Suprapubic skin (tissue), 4 donors: ENCODE measurements at places on chromosomes 13 and 19.

DNA sequence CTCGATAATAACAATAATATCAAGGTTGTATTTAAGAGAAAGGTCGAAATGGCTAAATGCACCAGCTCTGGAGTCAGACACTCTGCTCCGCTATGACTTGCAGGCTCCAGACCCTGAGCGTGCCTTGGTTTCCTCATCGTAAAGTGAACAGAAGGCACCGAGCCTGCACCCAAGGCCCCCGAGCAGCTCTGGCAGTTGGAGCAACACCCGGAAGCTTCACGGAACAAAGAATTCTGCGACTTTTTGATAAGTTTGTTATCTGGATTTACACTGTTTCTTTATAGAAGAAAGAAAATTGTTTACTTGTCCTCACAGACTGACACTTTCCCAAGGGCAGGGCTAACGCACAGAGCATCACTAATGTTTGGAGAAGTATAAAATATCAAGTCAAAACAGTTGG lies 4.4 kb downstream of the GRTP1 start:
- H3K4me3 ChIP-seq: no peak overlapping the region
- H3K27ac ChIP-seq: no peak overlapping the region

GRCh38 chr19:39310558-39311311 lies 9.9 kb downstream of the LRFN1 start:
- H3K27me3 ChIP-seq: peaks cover 22% of the 10 kb centered on the region
- DNase-seq: no peak

DNA sequence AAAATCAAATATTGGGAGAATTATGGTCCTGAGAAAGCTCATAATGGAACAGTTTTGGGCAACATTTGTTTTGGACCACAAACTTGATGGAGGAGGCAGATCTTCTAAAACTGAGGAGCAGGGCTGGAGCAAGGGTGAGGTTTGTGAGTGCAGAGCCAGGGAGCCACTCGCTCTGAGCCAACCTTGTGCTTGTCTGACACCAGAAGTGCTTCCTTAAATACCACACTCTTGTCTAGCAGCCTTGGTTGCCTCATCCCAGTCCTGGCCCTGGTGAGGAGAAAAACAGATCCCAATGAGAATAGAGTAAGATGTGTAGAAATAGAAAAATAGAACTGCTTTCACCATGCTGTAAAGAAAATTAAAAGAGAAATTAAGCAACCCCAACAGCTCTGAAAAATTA lies 6.7 kb downstream of the ZNF317 start:
- peaks cover 1% of the 10 kb centered on the region for H3K4me1 ChIP-seq
- H3K27me3 ChIP-seq: no peaks in the 10 kb centered on the region
- H3K36me3 ChIP-seq: peaks cover 8% of the 10 kb centered on the region
- H3K4me3 ChIP-seq: no peak overlapping the region

DNA sequence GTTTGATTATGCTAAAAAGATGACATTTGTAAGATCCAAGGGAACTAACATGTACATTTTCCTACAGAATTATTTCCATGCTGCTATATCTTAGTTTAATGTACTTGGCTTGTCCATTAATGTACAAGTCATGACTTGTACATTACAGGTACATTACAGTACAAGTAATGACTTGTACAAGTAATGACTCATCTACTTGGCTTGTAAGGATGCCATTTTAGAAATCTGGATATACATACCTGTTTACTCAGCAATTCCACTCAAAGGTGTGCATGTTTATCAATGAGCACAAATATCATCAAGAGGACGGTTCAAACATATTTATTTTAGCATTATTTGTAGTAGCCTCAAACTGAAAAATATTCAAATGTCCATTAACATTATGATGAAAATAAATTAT lies 87.0 kb upstream of the TRPC4 start:
- H3K27me3 ChIP-seq: no peaks in the 10 kb centered on the region
- H3K4me1 ChIP-seq: no peaks in the 10 kb centered on the region
- DNase-seq: no peak

- no peak overlapping the region for H3K27ac ChIP-seq
- H3K27me3 ChIP-seq: no peaks in the 10 kb centered on the region
- no peaks in the 10 kb centered on the region for H3K36me3 ChIP-seq
- H3K4me3 ChIP-seq: no peak overlapping the region
- DNase-seq: no peak
These were observed 36.8 kb upstream of the ATP11A start for GRCh38 chr13:112653071-112653470.

GRCh38 chr13:35595181-35595580 lies 118.7 kb upstream of the MAB21L1 start:
- H3K4me1 ChIP-seq: no peaks in the 10 kb centered on the region
- H3K27ac ChIP-seq: no peak overlapping the region
- H3K27me3 ChIP-seq: no peaks in the 10 kb centered on the region

- H3K27me3 ChIP-seq: no peaks in the 10 kb centered on the region
- H3K4me1 ChIP-seq: peaks cover 45% of the 10 kb centered on the region
- no peaks in the 10 kb centered on the region for H3K36me3 ChIP-seq
- no peak for DNase-seq
These were observed 39.1 kb downstream of the USP12 start for GRCh38 chr13:27132538-27132937.

- H3K27ac ChIP-seq: no peak overlapping the region
- H3K4me1 ChIP-seq: peaks cover 12% of the 10 kb centered on the region
- peaks cover 95% of the 10 kb centered on the region for H3K27me3 ChIP-seq
- no peaks in the 10 kb centered on the region for H3K36me3 ChIP-seq
- no peak for DNase-seq
- H3K4me3 ChIP-seq: no peak overlapping the region
These were observed 14.2 kb downstream of the ZIC2 start for GRCh38 chr13:99995589-99996380.

- peaks cover 25% of the 10 kb centered on the region for H3K27me3 ChIP-seq
- H3K4me1 ChIP-seq: peaks cover 21% of the 10 kb centered on the region
- H3K36me3 ChIP-seq: no peaks in the 10 kb centered on the region
- H3K4me3 ChIP-seq: peak overlapping the region; percentile 48
These were observed 164.4 kb downstream of the USP12 start for GRCh38 chr13:27007166-27007565.

DNA sequence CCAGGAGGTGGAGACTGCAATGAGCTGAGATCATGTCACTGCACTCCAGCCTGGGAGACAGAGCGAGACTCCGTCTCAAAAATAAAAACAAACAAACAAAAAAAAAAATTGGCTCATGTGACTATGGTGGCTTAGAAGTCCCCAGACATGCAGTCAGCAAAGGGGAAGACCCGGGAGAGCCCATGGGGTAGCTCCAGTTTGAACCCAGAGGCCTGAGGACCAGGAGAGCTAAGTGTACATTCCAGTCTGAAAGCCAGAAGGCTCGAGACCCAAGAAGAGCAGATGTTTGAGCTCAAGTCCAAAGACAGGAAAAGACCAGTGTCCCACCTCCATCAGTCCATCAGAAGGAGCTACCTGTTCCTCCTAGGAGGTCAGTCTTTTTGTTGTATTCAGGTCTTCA lies 175.2 kb downstream of the TSHZ3 start:
- peaks cover 4% of the 10 kb centered on the region for H3K27me3 ChIP-seq
- DNase-seq: no peak
- H3K36me3 ChIP-seq: no peaks in the 10 kb centered on the region

GRCh38 chr13:114108141-114108761 lies 24.2 kb downstream of the RASA3 start:
- no peak overlapping the region for H3K27ac ChIP-seq
- DNase-seq: peak; percentile 57
- H3K4me3 ChIP-seq: no peak overlapping the region

DNA sequence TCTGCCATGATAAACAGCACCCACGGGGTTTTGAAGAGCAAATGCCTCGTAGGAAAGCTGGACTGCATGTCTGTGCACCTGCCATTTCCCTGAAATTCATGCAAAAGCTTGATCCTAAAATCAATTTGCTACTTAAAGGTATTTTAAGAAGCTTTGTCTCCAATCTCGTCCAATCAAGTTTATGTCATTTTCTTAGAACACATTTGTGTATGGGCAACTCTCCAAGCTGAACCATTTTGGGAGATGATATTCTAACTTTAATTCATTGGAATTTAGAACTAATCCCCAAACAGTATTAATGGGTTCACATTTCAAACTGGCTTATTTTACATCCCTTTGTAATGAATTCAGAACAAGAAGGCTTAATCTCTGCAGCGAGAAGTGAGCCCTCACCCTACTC lies 822 bp downstream of the ADPRHL1 start:
- H3K27me3 ChIP-seq: no peaks in the 10 kb centered on the region
- no peak overlapping the region for H3K27ac ChIP-seq
- no peak overlapping the region for H3K4me3 ChIP-seq

- H3K4me1 ChIP-seq: no peaks in the 10 kb centered on the region
- no peak overlapping the region for H3K4me3 ChIP-seq
- no peak for DNase-seq
- H3K27me3 ChIP-seq: no peaks in the 10 kb centered on the region
- H3K36me3 ChIP-seq: no peaks in the 10 kb centered on the region
- no peak overlapping the region for H3K27ac ChIP-seq
These were observed 513.8 kb upstream of the KLF12 start for GRCh38 chr13:74647991-74648390.

DNA sequence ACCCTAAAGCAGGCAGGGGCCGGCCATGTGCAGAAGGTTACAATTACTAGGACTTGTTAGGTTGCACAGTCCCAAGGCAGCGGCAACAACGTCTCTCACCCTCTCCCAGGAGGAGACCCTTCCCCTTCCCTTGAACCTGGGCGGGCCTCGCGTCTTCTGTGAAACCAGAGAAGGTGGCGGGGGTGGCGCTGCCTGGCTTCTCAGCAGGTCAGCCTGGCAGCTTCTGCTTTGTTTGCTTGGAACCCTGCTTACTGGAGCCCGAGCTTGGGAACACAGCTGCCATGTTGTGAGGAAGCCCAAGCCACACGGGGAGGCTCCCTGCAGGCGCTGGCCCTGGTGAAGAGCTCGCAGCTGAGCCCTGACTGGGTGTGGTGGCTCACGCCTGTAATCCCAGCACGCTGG lies 15.5 kb downstream of the MKNK2 start:
- H3K4me1 ChIP-seq: peaks cover 57% of the 10 kb centered on the region
- H3K27me3 ChIP-seq: no peaks in the 10 kb centered on the region
- peaks cover 29% of the 10 kb centered on the region for H3K36me3 ChIP-seq
- H3K4me3 ChIP-seq: no peak overlapping the region

- DNase-seq: no peak
- peak overlapping the region; percentile 37 for H3K4me3 ChIP-seq
- H3K4me1 ChIP-seq: peaks cover 19% of the 10 kb centered on the region
- H3K27ac ChIP-seq: no peak overlapping the region
- H3K27me3 ChIP-seq: peaks cover 58% of the 10 kb centered on the region
These were observed 463.8 kb downstream of the ITGBL1 start for GRCh38 chr13:101916108-101916774.

DNA sequence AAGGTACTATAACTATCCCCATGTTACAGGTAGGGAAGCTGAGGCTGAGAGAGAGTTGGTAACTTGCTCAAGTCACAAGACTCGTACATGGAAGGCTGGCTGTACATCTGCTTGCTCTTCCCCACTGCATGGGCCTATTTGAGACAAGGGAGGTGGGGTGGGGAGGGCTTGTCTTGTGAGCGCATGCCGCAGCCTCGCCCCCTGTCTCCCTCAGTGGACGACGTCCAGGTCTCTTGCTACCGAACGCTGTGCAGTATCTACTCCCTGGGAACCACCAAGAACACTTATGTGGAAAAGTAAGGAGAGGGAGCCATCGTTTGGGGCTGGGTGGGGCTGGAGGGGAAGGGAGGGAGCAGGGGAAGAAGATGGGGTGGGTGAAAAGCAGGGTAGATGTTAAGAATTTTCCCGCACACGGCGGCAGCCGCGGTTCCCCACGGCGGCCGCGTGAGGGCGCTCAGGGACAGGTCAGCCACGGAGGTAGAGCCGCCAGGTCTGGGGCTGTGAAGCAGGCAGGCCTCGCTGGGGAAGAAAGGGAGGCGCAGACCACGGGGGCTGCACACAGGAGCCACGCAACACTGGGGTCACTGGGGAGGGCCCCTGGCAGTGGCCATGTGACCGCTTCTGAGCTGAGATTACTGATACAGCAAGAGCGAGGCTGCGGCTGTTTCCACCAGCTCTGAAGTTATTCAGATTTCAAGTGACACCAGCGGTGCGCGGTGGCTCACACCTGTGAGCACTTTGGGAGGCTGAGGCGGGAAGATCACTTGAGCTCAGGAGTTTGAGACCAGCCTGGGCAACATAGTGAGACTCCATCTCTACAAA lies 81.5 kb downstream of the RYR1 start:
- no peak for DNase-seq
- H3K27me3 ChIP-seq: peaks cover 2% of the 10 kb centered on the region
- no peak overlapping the region for H3K27ac ChIP-seq
- peaks cover 4% of the 10 kb centered on the region for H3K4me1 ChIP-seq
- H3K4me3 ChIP-seq: no peak overlapping the region

DNA sequence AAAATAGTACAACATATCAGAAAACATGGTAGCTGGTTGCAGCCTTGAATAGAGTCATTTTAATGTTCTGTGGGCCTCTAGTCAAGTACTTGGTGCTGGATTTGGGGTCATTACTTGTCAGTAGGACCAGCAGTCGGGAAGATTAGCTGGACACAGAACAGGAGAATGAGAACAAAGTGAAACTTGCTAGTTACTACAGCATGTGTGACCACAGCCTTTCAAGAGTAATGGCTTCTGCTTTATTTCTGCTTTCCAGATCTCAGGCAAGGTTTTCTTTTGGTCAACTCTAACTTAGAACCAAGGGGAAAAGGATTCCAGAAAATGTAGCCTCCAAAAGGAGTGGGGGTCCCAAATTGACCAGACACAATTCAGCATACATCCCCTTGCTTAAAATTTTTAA lies 17.1 kb upstream of the VWA8 start:
- H3K4me1 ChIP-seq: peaks cover 5% of the 10 kb centered on the region
- H3K27ac ChIP-seq: no peak overlapping the region
- no peak for DNase-seq
- no peaks in the 10 kb centered on the region for H3K27me3 ChIP-seq
- H3K36me3 ChIP-seq: no peaks in the 10 kb centered on the region

- H3K27ac ChIP-seq: no peak overlapping the region
- no peak for DNase-seq
- H3K36me3 ChIP-seq: peaks cover 92% of the 10 kb centered on the region
- H3K27me3 ChIP-seq: no peaks in the 10 kb centered on the region
- no peaks in the 10 kb centered on the region for H3K4me1 ChIP-seq
These were observed 7.6 kb upstream of the GMIP start for GRCh38 chr19:19651076-19651475.

DNA sequence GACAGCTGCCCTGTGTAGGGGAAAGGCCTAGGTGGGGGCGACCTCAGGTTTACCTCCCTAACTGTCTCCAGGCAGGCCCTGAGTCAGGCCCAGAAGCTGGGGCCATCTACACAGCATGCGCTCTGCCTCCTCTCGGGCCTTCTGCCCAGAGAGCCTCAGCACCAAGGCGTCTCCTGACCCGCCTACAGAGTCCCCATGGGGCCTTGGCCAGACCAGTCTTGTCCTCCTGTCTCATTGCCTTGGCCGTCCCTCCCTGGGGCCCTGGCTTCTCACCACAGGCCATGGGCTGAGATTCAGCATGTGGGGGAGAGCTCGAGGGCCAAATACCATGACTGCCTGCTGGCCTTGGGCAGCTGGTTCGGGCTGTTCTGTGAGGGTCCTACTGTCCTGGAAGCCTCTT lies 59.0 kb downstream of the SMARCA4 start:
- no peaks in the 10 kb centered on the region for H3K27me3 ChIP-seq
- peaks cover 100% of the 10 kb centered on the region for H3K36me3 ChIP-seq
- no peaks in the 10 kb centered on the region for H3K4me1 ChIP-seq
- no peak overlapping the region for H3K4me3 ChIP-seq
- DNase-seq: no peak

GRCh38 chr13:40484101-40484800 lies 182.2 kb downstream of the FOXO1 start:
- peaks cover 3% of the 10 kb centered on the region for H3K27me3 ChIP-seq
- H3K4me3 ChIP-seq: no peak overlapping the region
- H3K36me3 ChIP-seq: no peaks in the 10 kb centered on the region
- DNase-seq: no peak
- H3K4me1 ChIP-seq: peaks cover 11% of the 10 kb centered on the region
- H3K27ac ChIP-seq: no peak overlapping the region
